ENCODE measurements at places on chromosomes 2 and 18.

DNA sequence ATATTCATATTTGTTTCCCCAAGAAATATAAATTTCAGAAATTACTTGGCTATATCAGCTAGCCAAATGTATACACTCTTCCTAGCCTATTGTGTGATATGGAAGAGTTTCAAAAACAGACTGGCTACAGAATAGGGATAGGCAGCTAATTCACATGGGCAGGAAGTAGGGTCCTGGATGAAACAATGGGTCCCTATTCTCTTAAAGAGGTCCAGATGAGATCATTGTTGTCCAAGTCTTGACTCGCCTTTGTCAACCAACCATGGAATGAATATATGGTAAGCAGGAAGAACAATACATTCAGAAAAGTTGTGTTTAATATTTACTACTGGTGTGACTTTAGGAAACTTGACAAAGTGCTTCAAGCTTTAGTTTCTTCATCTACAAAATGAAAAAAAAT lies 319.9 kb downstream of the NBAS start:
- no peak for DNase-seq

DNA sequence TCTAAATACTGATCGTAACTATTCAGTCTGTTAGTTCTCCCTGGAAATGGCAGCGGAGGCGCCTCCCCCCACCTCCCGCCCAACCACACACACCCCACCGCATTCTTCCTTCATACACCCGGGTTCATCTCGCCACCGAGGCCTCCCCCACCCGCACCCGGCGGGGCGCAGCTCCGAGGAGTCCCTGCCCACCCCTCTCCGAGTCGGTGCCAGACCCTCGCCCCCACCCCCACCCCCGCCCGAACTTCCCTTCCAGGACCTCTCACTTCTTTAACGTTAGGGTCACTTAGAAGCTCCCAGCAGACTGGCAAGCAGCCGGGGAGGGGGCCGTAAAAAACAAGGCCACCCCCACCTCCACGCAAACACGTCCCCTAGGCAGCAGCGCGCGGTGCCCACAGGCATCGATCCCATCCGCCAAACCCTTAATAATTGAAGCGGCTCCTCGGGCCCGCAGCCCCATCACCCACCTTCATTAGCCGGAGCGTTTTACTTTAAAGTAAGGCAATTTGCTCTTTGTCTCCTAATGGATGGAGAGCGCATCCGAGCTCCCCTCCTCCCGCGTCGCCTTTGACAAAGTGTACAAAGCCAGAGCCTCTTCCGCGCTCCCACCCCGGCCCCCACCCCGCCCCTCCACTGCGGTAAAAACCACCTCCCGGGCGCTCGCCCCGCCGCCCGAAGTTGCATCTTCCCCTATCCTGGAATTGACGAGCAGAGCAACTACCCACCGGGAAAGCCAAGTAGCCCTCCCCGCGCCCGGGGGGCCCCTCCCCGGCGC lies 624 bp downstream of the ZNF516 start:
- no peak for DNase-seq

GRCh38 chr2:241851325-241852115 lies 7.2 kb downstream of the PDCD1 start:
- no peak for DNase-seq

DNA sequence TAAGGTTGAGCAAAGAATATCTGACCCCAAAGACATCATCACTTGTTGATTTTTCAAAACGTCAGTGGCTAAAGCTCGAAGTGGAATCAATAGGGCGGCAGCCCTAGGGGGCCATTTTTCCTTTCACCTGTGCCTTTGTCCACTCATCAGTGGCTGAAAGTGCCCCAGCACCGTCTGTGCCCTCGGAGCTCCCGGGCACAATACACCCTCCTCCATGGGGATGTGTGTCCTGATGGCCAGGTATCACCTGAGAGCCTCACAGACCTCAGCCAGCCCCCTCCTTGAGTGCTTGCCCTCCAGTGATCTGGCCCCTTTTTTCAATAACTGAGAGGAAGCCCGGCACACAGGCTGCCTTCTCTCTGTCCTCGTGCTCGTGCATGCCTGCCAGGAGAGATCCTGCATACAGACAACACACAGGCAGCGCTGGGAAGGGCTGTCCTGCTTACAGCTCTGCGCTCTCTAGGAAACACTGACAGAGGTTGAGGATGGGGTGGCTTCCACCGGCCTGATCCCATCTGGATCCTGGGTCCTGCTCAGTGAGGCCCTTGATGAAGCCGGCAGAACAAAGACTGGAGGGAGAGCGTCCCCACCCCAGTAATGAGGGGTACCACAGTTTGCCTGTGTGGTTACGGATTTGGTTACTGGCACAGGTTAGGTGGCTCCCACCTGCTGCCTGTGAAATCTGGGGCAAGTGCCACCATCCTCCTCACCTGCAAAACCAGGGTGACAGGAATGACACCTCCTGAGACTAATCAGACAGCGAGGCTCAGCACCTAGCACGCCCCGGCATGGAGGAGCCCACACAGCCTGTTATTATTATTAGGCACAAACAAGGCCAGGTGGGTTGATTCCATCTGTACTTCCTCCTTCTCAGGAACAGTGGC lies 197.5 kb upstream of the RAB6C start:
- no peak for DNase-seq

DNA sequence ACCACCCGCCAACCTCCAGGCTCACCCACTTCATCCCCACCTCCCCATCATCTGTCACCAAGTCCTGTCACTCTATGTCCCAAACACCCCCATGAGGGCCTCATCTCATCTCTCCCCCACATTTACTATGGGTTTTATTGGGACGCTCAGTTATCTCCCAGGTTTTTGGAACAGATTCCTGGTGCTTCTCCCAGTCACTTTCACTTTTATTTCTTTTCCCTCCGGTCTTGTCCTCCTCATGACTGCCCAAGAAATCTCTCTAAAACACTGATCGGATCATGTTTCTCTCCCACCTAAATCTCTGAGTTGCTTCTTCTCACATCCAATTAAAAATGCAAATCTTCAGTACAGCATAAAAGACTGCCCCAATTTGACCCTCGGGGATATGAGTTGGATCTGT lies 273.1 kb downstream of the PHLPP1 start:
- DNase-seq, result no peak
